ENCODE measurements at places on chromosomes 1 and 21. TPM values are rescaled to one million over a fixed set of nuclear protein-coding genes. Genes with fewer than 3 reads are reported as not detected.

Gene RXRG
- total RNA-seq: 1.6 TPM

Gene ASB17
- total RNA-seq: not detected

Gene MYBPH
- total RNA-seq: not detected

Gene LCE3D
- not detected for total RNA-seq

Gene C1QB
- total RNA-seq: 702 TPM

Gene DISC1
- 32.9 TPM for total RNA-seq

- no peaks in the 10 kb centered on the region for H3K36me3 ChIP-seq
- H3K4me3 ChIP-seq: no peak overlapping the region
- H3K4me1 ChIP-seq: peaks cover 4% of the 10 kb centered on the region
- H3K27me3 ChIP-seq: no peaks in the 10 kb centered on the region
- no peak overlapping the region for H3K27ac ChIP-seq
These were observed 2.6 kb upstream of the EEIG2 start for GRCh38 chr1:108557296-108557695.

DNA sequence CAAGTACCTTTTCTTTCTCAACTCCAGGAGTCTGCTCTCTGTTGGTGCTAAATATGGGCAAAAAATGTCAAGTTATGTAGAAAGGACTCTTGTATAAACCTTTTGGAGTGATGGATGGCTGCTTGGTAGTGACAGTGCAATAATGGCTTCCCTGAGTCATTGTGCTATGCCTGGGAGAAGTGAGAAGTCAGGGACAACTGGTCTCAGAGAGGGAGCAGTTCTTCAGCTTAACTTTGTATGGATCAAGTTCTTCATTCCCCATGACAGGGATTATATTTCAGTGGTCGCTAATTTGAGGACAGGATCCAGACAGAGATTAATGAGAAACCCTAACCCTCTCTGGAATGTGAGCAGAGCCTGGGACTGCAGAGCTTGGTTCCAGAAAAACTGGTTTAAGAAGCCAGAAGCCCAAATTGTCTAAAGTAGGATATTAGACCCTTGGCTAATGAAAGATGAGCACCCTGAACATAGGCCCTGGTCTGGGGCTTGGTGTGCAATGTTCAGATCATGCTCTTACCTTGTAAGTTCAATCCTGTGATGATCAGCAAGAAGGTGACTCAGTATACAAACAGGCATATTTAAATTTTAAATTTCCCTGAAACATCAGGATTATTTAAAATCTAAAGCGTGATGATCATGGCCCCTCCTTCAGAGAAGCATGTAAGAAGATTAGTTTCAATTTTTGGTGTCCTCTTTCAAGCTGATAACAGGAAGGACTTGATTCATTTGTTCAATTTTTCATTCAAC lies 50.9 kb downstream of the NTMT2 start:
- H3K4me3 ChIP-seq: no peak overlapping the region
- no peak for DNase-seq
- no peaks in the 10 kb centered on the region for H3K27me3 ChIP-seq
- peaks cover 3% of the 10 kb centered on the region for H3K4me1 ChIP-seq
- no peaks in the 10 kb centered on the region for H3K36me3 ChIP-seq

GRCh38 chr1:214224611-214225354 lies 56.2 kb upstream of the SMYD2 start:
- H3K4me3 ChIP-seq: no peak overlapping the region
- H3K36me3 ChIP-seq: no peaks in the 10 kb centered on the region
- no peaks in the 10 kb centered on the region for H3K27me3 ChIP-seq
- no peak overlapping the region for H3K27ac ChIP-seq
- DNase-seq: peak; percentile 51

GRCh38 chr1:78561856-78562255 lies 58.4 kb upstream of the IFI44L start:
- H3K27me3 ChIP-seq: no peaks in the 10 kb centered on the region
- H3K36me3 ChIP-seq: no peaks in the 10 kb centered on the region
- H3K4me1 ChIP-seq: no peaks in the 10 kb centered on the region
- no peak for DNase-seq
- no peak overlapping the region for H3K4me3 ChIP-seq

GRCh38 chr1:112767646-112768045 lies 52.5 kb upstream of the PPM1J start:
- no peak for DNase-seq
- H3K27ac ChIP-seq: no peak overlapping the region

GRCh38 chr1:1371364-1371745 lies 3.7 kb downstream of the AURKAIP1 start:
- H3K27me3 ChIP-seq: no peaks in the 10 kb centered on the region
- H3K4me3 ChIP-seq: no peak overlapping the region
- H3K4me1 ChIP-seq: peaks cover 17% of the 10 kb centered on the region
- DNase-seq: no peak

DNA sequence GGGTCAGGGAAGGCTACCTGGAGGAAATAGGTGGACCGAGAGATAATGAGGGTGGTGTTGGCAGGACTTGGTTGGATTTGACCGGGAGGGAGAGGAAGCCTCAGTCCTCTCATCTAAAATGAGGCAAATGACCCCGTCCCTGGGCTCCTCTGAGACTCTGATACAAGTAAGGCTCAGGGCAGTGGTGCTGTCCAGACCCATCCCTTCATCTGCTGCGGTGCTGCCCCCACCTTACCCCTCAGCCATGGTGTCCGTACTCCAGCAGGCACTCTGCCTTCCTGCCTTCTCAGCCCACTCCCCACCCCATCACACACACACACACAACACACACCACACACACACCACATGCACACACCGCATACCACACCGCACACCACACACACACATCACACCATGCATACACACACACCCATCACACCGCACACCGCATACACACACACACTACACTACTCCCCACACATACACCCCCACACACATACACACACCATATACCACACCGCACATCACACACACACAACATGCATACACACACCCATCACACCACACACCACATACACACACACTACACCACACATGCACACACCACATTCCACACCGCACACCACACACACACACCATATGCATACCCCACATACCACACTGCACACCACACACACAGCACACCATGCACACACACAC lies 29.4 kb upstream of the SLC26A9 start:
- no peak overlapping the region for H3K27ac ChIP-seq
- no peaks in the 10 kb centered on the region for H3K36me3 ChIP-seq
- no peak for DNase-seq
- no peaks in the 10 kb centered on the region for H3K27me3 ChIP-seq
- no peaks in the 10 kb centered on the region for H3K4me1 ChIP-seq
- no peak overlapping the region for H3K4me3 ChIP-seq

DNA sequence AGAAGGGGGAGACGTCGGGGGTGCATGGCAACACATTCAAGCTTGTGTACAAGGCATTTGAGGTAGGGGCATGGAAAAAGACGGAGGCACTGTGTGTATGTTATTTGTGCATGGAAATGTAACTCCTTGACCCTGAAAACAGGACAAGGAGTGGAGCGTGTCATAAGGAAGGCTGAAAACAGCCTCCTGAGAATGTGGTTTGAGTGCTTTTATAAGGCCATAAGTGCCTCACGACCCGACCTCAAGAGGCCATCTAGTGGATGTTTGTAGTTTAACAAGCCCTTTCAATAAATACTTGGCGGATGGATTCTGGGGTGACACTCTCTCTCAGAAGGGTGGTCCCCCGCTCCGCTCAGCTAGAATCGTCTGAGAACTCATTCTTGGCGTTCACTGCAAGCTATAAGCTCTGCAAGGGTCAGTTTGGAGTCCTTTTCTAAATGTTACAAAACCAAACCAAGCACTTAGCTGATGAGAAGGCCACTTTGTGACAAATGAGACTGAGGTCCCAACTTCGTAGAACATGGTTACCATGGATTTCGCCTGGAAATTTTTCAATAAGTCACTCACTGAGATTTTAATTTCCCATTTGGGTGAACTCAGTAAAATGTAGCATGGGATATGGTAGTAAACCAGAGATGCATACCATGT lies 38.8 kb upstream of the CLCA4 start:
- H3K4me3 ChIP-seq: no peak overlapping the region
- no peaks in the 10 kb centered on the region for H3K36me3 ChIP-seq
- H3K4me1 ChIP-seq: peaks cover 24% of the 10 kb centered on the region
- H3K27me3 ChIP-seq: no peaks in the 10 kb centered on the region
- DNase-seq: peak; percentile 42

DNA sequence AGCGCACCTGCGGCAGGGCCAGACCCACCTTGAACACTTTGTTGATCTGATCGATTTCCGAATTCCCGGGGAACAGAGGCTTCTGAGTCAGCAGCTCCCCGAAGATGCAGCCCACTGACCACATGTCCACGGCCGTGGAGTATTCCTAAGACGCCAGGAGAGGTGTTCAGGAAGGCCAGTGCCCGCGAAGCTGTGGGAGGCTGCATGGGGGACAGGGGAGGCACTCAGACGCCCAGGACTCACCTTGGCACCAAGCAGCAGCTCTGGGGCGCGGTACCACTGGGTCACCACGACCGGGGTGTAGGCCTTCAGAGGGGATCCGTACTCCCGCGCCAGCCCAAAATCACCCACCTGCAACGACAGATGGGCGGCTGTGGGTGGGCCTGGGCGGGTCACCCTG lies 11.2 kb upstream of the SLC35E2B start:
- H3K4me1 ChIP-seq: no peaks in the 10 kb centered on the region
- no peaks in the 10 kb centered on the region for H3K27me3 ChIP-seq
- H3K4me3 ChIP-seq: no peak overlapping the region
- no peaks in the 10 kb centered on the region for H3K36me3 ChIP-seq

DNA sequence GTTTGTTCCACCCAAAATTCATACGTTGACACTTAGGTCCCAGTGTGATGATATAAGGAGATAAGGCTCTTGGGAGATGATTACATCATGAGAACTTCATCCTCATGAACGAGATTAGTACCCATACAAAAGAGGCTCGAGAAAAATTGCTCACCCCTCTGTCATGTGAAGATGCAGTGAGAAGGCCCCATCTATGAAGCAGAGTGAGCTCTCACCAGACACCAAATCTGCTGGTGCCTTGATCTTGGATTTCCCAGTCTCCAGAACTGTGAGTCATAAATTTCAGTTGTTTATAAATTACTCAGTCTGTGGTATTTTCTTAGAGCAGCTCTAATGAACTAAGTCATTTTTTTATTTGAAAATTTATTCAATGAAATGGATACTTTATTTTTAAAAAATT lies 42.6 kb upstream of the USP25 start:
- DNase-seq: no peak
- no peaks in the 10 kb centered on the region for H3K36me3 ChIP-seq
- H3K4me3 ChIP-seq: no peak overlapping the region
- no peak overlapping the region for H3K27ac ChIP-seq
- no peaks in the 10 kb centered on the region for H3K27me3 ChIP-seq
- H3K4me1 ChIP-seq: no peaks in the 10 kb centered on the region

DNA sequence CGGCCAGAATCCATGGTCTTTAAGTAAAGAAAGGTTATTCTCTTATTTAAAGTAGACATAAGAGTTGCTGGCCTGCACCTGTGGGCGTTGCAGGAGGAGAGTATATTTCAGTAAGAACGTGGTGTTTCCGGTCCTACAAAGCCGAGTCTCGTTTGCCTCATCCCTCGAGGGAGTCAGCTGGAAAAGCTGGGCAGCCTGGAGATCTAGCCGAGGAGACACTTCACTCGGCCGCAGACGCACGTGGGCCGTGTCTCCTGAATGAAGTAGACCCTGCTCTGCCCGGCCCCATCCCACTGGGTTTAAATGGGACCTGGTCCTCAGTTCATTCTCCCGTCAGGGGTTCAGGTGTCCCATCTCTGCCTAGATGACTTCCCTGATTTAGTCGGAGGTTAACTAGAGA lies 14.9 kb downstream of the SLC45A1 start:
- no peak overlapping the region for H3K4me3 ChIP-seq
- no peak overlapping the region for H3K27ac ChIP-seq
- DNase-seq: no peak
- no peaks in the 10 kb centered on the region for H3K4me1 ChIP-seq
- no peaks in the 10 kb centered on the region for H3K27me3 ChIP-seq
- H3K36me3 ChIP-seq: no peaks in the 10 kb centered on the region

DNA sequence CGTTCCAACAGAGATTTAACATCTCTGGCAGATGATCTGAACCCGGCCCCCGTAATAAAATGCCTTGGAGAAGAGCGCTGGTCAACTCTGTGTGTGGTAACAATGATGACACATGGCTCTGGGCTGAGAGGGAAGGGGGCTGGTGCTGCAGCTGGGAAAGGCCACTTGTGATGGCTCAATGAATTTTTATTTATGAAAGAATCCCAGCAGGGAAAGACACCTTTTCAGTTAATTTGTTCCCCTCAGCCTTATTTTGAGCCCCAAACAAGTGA lies 59.4 kb downstream of the SYT6 start:
- no peak for DNase-seq
- H3K27ac ChIP-seq: no peak overlapping the region
- H3K4me3 ChIP-seq: no peak overlapping the region
- H3K36me3 ChIP-seq: no peaks in the 10 kb centered on the region
- no peaks in the 10 kb centered on the region for H3K27me3 ChIP-seq

DNA sequence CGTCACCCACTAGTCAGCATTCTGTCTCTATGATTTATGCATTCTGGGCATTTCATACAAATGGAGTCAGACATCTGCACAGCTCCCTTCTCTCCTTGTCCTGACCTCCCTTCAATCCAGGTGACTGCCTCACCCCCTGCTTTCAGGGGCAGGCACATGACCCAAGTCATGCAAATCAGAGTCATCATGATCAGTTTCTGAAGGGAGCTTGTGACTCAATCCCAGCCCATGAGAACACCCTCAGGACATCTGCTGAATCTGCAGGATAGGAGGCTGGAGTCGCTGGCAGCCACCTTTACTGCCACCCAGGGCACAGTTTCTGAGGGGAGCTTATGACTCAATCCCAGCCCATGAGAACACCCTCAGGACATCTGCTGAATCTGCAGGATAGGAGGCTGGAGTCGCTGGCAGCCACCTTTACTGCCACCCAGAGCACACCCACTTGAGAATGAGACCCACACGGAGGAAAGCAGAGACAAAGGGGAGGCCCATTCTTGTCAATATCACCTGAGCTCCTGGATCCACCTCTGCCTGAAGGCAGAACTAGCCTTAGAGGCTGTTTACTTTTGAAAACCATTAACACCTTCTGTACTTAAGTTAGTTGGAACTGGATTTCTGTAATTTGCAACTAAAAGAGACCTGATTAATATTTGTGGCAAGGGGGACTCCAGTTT lies 62.3 kb upstream of the SLC25A33 start:
- no peak for DNase-seq
- H3K4me3 ChIP-seq: no peak overlapping the region
- no peaks in the 10 kb centered on the region for H3K4me1 ChIP-seq
- no peaks in the 10 kb centered on the region for H3K27me3 ChIP-seq

- no peak overlapping the region for H3K27ac ChIP-seq
- no peak for DNase-seq
- no peak overlapping the region for H3K4me3 ChIP-seq
These were observed 387.2 kb downstream of the PTPRU start for GRCh38 chr1:29623501-29623900.

GRCh38 chr1:66349242-66349641 lies 184.7 kb upstream of the SGIP1 start:
- peaks cover 19% of the 10 kb centered on the region for H3K4me1 ChIP-seq
- no peak for DNase-seq
- H3K36me3 ChIP-seq: peaks cover 1% of the 10 kb centered on the region
- no peak overlapping the region for H3K4me3 ChIP-seq

GRCh38 chr1:111704240-111704639 lies 35.0 kb downstream of the INKA2 start:
- H3K4me3 ChIP-seq: no peak overlapping the region
- DNase-seq: no peak
- no peaks in the 10 kb centered on the region for H3K27me3 ChIP-seq
- no peak overlapping the region for H3K27ac ChIP-seq
- H3K36me3 ChIP-seq: peaks cover 14% of the 10 kb centered on the region
- peaks cover 2% of the 10 kb centered on the region for H3K4me1 ChIP-seq

GRCh38 chr1:10788592-10789006 lies 7.8 kb downstream of the CASZ1 start:
- peak; percentile 57 for DNase-seq
- H3K36me3 ChIP-seq: no peaks in the 10 kb centered on the region
- peak overlapping the region; percentile 6 for H3K27ac ChIP-seq
- peaks cover 9% of the 10 kb centered on the region for H3K4me1 ChIP-seq

Measured in lung (tissue), 17 donors.